Caudate nucleus (tissue), 63 donors: ENCODE measurements at places on chromosomes 3 and 15.

DNA sequence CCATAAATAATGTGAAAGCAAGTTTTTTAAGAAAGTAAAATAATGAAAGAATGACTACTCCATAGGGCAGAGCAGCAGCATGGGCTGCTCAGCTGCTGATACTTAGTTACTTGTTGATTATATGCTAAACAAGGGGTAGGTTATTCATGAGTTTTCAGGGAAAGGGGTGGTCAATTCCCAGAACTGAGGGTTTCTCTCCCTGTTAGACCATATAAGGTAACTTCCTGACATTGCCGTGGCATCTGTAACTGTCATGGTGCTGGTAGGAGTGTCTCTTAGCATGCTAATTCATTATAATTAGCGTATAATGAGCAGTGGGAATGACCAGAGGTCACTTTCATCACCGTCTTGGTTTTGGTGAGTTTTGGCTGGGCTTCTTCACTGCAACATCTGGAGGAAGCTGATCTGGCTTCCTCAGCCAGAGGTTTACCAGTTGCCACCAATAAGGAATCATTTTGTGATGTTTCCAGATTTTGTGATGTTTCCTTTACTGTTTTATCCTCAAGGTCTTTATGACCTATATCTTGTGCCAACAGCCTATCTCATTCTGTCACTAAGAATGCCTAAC, 121.8 kb upstream of the CHL1 start:
- DNase-seq: no peak

DNA sequence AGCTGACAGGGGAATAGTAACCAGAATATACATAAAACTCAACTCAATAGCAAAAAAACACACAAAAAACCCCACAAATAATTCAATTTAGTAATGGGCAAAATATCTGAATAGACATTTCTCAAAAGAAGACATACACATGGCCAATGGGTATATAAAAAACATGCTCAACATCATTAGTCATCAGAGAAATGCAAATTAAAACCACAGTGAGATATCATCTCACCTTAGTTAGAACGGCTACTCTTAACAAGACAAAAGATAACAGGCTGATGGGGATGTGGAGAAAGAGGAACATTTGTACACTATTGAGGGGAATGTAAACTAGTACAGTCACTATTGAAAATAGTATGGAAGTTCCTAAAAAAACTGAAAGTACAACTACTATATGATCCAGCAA, 678.6 kb downstream of the MECOM start:
- DNase-seq: no peak

- no peak for DNase-seq
Measured at GRCh38 chr3:170909129-170909903, 879 bp upstream of the EIF5A2 start.

DNA sequence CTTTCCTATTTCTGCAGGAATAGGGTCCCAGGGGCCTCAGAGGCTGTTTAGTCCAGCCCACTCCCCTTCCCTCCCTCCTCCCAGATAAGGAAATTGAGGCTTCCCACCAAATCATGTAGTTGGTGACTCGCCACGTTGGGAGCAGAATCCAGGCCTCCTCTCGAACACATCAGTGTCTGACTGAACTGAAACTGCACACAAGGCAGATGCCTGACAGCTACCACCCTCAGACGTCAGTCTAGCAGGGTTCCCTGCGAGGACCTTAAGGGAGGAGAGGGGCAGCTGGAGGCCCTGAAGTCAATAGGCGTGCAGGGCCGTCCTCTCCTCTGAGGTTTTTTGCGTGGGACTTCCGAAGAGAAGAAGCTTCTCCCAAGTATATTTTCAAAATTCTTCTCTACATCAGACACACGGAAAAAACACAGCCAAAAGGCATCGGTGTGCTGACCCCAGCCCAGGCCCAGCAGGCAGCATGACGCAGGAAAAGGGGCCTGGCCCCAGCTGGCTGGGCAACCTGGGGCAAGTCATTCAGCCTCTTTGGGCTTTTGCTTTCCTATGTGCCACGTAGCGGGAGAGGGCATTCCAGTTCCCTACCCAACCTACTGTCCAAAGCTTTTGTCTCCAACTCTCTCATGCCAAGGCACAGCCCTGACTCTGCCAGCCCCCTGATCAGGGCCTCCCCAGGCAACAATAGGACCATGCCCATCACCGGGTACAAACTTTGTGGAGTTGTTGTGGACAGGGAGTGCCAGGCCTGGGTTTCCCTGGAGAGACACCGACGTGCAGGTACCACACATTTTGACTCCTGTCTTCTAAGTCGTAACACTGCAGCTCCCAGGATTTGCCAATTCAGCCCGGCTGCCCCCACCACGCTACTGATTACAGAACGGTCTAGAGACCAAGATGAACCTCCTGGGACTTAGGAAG, 283.1 kb downstream of the XXYLT1 start:
- no peak for DNase-seq

DNA sequence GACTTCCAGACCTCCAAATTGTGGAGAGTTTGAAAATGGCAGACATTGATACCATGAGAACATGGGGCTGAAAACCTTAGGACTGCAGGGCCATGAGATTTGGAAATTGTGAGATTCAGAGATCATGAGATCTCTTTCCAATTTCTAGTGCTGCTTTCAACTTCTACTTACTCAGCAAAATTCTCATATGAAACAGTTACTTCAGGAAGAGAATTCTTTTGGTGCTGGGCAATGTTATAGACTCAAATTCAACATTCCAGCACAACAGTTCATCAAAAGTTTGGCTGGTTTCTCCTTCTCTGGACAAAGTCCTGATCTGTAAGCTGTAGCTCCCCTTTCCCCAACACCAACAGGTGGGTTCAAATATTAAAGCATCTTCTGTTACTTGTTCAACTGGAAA, 506.9 kb upstream of the NECTIN3 start:
- DNase-seq: no peak

GRCh38 chr3:30858894-30859389, 35.5 kb downstream of the GADL1 start:
- peak; percentile 1 for DNase-seq

DNA sequence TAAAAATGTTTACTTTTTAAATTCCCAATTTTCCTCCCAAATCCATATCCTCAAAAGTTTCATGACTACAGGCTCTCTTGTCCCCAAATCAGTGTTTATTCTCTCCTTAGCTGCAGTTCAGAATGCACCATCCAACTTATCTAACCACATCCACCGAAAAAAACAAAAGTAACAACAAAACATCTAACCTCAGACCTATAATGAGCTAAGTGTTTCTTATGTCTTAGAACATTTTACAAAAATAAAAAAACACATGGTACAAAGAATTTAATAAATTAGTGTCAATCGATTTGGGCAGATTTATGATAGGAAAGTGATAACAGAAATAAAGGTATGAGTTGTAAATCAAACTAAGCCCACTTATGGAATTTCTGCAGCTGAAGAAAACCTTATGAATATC, 13.6 kb downstream of the SATB1 start:
- DNase-seq: no peak

- no peak for DNase-seq
Measured at GRCh38 chr3:151503074-151503473, 42.2 kb upstream of the IGSF10 start.

DNA sequence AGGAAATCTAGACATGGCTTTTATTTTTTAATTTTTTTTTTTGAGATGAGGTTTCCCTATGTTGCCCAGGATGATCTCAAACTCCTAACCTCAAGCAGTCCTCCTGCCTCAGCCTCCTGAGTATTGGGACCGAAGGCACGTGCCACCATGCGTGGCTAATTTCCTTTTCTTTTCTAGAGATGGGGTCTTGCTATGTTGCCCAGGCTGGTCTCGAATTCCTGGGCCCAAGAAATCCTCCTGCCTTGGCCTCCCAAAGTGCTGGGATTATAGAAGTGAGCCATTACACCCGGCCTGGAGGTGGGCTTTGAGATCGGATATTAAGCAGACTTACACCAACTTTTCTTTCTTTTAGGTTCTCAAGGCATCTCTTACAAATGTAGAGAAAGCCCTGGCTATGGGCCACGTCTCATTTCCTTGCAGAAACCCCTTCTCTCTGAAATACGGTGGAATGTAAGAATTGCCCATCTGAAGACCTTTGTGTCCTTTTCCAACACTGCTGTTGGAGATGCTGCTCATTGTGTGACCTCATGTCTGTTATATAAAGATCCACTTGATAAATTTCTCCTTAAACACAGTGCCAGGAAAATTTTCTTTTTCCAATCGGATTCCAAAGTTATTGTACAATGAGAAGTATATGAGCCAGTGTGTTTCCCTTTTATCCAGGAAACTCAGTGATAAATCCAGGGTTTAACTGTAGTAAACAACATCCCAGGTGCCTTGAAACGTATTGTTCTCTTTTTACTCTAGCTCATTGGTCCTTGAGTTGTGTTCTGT, 36.8 kb upstream of the CFAP161 start:
- no peak for DNase-seq

DNA sequence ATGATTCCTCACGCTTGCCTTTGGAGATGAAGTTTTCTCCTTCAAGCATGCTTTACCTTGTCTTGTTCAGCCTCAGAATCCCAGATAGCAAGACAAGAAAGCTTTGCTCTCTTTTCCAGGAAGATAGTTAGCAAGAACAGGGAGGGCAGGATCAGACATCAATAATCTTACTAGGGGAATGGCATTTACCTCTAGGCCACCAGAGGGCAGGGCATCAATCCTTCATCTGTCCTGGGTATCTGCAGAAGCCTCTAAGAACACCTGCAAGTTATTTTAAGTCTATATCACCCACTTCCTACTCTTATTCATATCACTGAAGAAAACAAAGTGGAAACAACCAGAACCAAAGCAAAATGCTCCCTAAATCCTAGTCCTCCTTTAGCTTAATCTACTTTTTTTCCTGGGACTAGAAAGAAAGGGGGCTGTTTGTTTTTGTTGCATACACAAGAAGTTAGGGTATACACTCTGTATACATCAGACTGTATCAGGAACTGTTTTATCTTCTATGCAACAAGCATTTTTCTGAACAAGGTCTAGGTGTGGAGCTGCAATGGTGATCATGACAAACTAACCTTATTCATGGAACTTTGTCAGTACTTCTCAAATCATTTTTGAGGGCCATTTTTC, 862.5 kb downstream of the CADM2 start:
- no peak for DNase-seq
